ENCODE measurements at places on chromosomes 3 and 15.

DNA sequence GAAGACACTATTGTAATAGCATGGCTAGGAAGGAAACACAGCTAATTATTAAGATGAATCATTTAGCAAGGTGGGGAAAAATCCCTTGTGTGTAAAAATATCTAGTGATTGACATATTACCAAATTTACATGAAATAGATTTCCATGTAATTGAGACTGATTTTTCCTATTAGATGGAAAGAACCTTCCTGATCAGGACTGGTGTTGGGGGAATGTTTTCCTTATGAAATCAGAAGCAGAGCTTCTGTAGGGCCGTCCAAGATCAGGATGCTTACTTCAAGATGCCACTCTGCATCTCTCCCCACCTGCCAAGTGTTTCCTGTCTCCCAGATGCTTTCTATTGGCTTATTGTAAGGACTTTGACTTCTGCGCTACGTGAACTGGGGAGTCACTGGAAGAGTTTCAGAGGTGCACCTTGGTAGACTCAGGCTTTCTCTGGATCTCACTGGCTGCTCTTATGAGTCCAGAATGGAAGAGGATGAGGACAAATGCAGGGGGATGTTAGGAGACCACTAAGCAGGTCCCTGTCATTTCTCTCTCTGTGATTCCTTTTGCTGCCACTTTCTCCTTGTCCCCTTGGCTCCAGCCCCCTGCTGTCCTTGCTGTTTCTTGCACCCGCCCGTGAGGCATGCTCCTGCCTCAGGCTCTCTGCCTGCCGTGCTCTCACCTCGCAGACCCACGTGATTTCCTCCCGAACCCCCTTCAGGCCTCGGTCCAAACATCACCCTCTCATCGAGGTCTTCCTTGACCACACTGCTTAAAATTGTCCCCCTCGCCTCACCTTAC is 30.1 kb downstream of the BTD start:
- DNase-seq = no peak

GRCh38 chr3:23647706-23648258 is 158.0 kb upstream of the UBE2E1 start:
- no peak for DNase-seq

- no peak for DNase-seq
Measured at GRCh38 chr3:94561094-94561493, 498.2 kb downstream of the NSUN3 start.

GRCh38 chr3:43076857-43077256 is 29.0 kb downstream of the POMGNT2 start:
- no peak for DNase-seq

DNA sequence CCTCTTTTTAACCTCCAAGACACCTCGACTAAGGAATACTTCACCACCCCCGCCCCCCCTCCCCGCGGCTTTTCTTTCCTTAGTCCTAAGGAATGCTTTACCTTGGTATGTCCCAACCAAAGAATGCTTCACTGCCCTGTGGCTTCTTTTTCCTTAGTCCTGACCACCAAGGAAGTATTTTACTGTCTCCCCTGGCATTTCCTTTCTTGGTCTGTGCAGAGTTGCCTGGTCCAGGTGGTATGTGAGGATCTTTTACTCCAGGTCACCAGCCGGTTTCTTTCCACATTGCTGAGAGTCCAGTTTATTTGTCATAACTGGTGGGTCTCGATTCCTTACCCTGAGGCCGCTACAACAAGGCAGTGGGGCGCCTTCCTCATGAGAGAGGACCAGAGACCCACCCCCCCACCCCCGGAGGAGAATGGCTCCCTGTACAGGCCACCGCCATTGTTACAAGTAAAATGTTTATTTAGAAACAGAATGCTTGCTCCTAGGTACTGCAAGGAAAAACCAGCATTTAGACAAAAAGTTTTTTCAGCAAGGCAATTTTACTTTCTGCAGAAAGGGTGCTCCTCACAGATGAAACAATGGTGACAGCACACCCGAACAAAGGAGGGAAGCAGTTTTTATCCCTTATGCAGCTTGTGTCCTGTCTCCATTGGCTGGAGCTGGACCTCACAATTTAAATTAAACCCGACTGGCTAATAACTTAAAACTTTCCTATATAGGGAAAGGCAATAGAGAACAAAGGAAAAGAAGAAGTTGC is 23.1 kb upstream of the MTHFS start:
- DNase-seq = no peak

DNA sequence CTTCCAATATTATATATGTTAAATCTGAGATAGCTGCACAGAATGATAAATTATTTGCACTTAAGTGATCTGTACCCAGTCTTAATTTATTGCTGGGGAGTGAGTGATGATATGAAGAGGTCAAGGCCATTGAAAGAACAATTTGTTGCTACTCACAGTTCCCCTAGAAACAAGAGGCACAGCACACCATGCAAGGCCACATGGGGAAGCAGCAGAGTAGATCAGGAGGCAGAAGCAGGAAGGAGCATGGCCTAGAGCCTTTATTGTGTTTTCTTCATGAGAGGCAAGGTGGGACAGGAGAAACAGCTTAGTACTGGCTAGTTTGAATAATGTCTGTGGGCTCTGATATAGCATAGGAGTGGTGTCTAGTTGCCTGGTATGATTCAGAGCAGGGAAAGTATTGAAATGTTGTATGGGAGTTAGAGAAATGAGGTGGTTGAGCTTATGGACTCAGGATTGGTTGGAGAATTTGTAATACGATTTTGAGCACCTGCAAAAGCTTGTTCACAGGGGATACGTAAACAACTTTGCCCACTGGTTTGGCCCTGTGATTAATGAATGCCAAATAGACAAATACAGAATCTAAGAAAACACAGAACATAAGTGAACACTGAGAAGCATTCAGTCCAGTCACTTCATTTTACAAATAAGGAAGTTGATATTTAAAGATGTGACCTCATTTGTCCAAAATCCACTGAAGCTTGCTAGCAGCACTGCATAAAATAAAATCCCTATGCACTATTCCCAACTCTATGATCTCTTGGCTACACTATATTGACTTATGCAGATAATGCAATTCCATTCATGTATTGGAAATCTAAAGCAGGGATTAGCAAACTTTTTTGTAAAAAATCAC is 71.7 kb downstream of the TMCO5A start:
- DNase-seq = no peak

DNA sequence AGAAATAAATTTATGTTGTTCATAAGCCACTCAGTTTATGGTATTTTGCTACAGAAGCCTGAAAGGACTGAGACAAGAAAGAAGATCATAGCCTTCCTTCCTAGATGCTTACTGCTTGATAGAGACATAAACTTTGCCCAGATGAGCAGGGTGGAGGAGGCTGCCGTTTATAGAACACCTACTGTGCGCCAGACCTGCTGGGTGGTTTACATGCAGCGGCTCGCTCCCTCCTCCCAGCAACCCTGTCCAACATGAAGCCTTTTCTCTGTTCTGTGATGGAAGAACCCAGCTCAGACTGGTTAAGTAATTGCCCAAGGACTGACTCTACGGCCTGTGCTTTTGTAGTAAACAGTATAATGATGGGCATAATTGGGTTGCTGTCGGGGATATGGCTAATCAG is 37.0 kb downstream of the CORO2B start:
- DNase-seq = no peak

- DNase-seq = no peak
Measured at GRCh38 chr3:37492977-37493471, 318.6 kb upstream of the LRRFIP2 start.

- no peak for DNase-seq
Measured at GRCh38 chr15:52523192-52523591, 5.5 kb downstream of the MYO5A start.

DNA sequence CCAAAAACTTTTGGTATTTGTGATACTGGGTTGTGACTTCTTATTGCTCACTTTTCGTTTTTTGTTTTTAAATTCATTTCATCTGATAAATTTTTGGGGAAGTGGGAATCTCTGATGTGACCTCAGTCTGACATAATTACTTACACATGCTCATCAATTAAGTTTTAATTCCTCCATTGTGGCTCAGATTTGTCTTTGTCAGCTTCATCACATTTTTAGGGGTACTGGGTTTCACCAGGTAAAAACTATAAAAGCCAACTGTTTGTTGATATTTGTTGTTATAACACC is 425.3 kb upstream of the TGFBR2 start:
- no peak for DNase-seq

DNA sequence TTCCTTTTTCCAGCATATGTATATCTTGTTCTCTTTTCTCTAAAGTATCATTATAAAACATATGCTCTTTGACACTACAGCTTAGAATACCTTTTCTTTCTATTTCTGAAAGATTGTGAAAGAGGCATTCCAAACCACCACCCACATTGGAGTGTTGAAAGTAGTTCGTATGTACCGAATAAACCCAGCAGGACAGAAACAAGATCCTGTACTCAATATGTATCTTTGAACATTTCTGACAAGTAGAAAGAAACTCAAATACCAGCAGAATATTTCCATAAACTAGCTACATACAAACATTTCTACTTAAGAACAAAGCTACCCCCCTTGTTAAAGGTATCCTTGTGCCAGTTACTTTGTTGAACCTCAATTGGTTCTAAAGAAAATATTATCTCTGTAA is 415.3 kb upstream of the ALCAM start:
- DNase-seq = no peak

- no peak for DNase-seq
Measured at GRCh38 chr3:150091626-150092025, 120.9 kb upstream of the PFN2 start.

DNA sequence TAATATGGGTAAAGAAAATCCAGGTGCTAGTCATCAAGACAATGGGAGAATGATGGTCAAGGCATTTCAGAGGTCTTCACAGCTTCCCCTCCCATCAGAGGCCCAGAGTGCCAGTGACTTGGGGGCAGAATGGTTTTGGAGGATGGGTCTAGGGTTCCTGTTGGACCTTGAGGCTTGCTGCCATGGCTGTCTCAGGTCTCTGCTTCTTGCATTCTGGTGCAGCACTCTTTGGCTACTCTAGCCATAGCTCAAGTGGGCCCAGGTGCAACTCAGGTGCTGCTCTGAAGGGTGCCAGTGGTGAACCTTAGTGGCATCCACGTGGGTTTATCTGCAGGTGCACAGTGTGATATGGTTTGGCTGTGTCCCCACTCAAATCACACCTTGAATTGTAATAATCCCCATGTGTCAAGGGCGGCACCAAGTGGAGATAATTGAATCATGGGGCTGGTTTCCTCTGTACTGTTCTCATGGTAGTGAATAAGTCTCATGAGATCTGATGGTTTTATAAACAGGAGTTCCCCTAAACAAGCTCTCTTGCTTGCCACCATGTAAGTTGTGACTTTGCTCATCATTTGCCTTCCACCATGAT is 48.5 kb upstream of the PEX5L start:
- no peak for DNase-seq

- DNase-seq = no peak
Measured at GRCh38 chr15:63497642-63498467, 6.5 kb upstream of the USP3 start.

DNA sequence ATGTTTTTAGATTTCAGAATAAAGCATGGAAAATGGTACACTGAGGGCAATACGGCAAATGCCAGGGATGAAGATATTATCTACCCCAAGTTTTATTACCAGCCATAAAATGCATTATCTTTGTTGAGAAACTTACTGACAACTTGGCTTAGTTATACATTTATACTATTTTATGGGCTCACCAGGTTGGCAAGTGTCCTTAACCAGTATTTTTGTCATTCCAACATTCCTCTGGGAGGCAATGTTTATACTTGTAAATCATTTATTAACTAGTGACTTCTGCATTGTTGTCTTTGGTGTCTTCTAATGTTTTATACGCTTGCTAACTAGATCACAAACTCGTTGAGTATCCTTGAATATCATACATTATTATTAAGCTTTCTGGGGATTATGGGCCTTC is 18.0 kb upstream of the ADGRG7 start:
- no peak for DNase-seq

GRCh38 chr3:10974746-10975375 is 17.7 kb upstream of the SLC6A1 start:
- no peak for DNase-seq

DNA sequence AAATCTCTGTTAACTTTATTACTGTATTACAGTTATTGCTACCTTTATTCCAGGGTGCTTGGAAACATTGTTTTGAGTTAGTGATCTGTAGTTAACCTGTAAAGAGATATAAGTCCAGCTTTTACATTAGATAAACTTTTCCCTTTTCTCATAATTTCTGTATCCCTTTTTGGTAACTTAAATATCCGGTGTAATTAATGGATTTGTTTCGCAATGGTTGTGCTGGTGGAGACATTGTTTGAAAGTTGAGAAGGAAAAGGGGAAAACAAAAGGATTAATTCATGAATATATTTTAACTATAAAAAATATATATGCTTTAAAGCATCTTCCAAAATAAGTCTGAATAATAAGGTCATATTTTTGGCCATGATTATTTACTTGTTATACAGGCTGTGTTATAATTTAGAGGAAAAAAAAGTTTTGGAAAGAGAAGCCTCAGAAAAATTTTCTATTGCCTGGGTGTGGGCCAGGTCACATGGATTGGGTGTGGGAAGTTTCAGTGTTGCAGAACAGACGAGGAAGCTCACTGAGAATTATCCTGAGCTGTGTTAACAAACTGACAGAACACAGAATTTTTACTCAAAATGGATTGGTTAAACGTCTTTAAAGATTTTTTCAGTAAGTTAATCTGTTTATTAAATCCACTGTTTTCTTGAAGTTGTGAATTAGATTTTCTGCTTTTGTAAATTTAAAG is 27.7 kb upstream of the IL20RB start:
- DNase-seq = no peak

DNA sequence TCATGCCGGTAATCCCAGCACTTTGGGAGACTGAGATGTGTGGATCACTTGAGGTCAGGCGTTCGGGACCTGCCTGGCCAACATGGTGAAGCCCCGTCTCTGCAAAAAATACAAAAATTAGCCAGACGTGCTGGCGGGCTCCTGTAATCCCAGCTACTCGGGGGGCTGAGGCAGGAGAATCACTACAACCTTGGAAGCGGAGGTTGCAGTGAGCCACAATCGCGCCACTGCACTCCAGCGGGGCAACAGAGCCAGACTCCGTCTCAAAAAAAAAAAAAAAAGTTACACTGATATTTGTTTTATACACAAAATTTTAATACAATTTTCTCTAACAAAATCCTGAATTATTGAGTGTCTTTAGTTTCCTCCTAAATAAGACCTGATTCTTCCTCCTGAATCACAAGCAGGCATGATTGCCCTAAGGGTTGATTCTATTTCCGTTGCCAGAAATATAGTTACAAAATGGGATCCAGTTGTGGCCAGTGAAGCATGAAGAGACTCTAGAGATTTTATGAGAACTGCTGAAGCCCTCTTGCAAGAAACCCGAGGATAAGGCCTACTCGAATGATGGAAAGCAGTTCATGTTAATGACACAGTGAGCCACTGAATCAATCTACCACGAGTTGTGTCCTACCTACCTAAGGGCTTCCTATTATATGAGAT is 9.6 kb upstream of the SMARCC1 start:
- DNase-seq = no peak

GRCh38 chr15:88647351-88648105 is 8.7 kb downstream of the ISG20 start:
- peak; percentile 36 for DNase-seq

- DNase-seq = no peak
Measured at GRCh38 chr15:22919171-22919570, 61.0 kb downstream of the CYFIP1 start.

DNA sequence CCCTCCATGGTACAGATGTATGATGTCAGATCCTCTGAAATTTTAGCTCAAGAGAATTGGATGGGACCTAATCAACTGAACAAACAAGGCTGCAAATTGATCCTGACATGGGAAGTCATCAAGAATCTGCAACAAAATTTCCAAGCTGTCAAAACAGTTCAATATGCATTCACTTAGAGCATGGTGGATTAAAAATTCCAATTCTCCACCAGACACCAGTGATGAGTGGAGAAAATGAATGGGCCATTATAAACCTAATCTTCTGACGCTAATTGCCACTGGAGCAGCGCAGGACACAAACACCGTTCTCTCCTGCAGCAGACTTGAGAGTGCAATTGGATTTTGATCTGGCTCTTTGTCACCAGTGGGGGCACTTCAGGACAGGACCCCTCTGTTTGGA is 94.2 kb downstream of the MINAR1 start:
- DNase-seq = peak; percentile 32
